Lung microvascular endothelial cell (primary cell): ENCODE measurements at places on chromosomes 4 and X. TPM values are rescaled to one million over a fixed set of nuclear protein-coding genes. Genes with fewer than 3 reads are reported as not detected.

GPRASP2 gene
- total RNA-seq: 9.8 and 10.9 TPM in 2 replicates

ZNF182 gene
- 2.0 and 3.8 TPM in 2 replicates for total RNA-seq

SERTM2 gene
- total RNA-seq: not detected in 2 replicates

FAM241A gene
- total RNA-seq: 6.8 and 8.1 TPM in 2 replicates

MAGIX gene
- 0.60 and 0.65 TPM in 2 replicates for total RNA-seq

GRCh38 chr4:174358410-174358809 is 74.7 kb downstream of the CEP44 start:
- no peak for DNase-seq

GRCh38 chr4:13544606-13545393 is 492 bp upstream of the NKX3-2 start:
- peak; percentile 80 for DNase-seq

DNA sequence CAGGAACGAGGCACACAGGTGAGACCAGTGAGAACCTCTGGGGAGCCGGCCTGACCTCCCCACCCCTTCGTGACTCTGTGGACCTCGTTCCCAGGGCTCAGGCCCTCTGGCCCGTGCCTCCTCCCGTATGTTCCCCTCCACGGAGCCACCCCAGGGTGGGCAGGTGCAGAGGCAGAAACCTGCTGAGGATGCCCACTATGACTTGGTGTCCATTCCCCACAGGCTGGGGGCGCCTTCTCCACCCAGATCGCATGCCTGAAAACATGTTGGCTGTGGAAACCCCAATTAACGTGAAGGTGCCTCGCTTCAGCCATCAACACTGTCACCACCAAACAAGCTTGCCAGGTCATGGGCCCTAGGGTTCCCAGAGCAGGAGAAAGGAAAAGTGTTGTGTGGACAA is 27.0 kb downstream of the BLOC1S4 start:
- no peak for DNase-seq

DNA sequence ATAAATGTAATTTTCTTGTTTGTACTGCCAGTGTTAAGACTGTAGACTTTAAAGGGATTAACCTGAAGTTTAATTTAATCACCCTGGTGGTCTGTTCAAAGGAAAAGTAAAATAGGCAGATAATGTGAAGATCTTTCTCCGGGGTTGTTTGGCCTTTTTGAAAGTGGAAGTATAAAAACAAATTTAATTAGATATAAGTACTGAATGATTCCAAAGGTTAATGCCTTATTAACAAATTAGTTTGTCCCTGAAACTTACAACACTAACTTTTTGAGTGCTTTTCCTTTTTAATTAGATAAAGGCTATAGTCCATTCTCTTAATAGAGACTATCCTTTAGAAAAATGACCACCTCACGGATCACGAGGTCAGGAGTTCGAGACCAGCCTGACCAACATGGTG is 10.4 kb upstream of the PGAM4 start:
- DNase-seq: no peak

- no peak for DNase-seq
Observed at GRCh38 chr4:911871-912490, 20.1 kb downstream of the GAK start.

- no peak for DNase-seq
Observed at GRCh38 chr4:160580581-160580980, 1477.7 kb downstream of the RAPGEF2 start.

DNA sequence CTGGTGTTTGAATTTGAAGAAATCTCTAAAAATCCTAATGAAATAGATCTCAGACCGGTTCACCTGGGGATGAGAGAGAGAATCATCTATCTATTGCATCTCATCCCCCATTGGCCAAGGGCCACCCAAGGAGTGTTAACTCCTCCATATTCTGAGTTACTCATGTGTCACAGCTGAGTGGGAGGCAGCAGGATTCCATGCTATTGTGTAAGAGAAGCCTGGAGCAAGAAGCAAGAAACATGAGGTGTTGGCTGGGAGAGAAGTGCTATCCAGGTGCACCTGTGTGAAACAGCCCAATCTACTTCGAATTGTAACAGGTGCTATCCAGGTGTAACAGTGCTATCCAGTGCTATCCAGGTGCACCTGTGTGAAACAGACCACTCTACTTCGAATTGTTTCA is 150.3 kb upstream of the MAOA start:
- DNase-seq: no peak

- DNase-seq: no peak
Observed at GRCh38 chr4:102751941-102752340, 8.8 kb downstream of the MANBA start.

- DNase-seq: peak; percentile 8
Observed at GRCh38 chrX:55908661-55909212, 191.2 kb downstream of the RRAGB start.

DNA sequence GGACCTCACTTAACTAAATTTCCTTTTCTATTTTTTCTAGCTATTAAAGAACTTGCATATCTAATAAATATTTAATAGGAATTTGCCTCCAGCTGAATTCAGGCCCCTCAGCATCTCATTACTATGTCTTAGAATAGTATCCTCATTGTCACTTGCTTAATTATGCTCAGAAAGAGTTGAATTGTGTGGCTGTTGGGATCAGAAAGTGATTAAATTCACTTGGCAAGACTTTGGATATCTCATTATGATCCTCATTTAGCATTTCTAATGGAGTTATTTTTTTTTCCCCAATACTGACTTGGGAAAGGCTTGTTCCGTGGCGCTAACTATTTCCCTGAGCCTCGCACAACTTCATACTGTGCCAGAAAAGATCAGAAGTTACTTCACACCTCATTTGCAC is 158.8 kb downstream of the IDS start:
- DNase-seq: no peak

DNA sequence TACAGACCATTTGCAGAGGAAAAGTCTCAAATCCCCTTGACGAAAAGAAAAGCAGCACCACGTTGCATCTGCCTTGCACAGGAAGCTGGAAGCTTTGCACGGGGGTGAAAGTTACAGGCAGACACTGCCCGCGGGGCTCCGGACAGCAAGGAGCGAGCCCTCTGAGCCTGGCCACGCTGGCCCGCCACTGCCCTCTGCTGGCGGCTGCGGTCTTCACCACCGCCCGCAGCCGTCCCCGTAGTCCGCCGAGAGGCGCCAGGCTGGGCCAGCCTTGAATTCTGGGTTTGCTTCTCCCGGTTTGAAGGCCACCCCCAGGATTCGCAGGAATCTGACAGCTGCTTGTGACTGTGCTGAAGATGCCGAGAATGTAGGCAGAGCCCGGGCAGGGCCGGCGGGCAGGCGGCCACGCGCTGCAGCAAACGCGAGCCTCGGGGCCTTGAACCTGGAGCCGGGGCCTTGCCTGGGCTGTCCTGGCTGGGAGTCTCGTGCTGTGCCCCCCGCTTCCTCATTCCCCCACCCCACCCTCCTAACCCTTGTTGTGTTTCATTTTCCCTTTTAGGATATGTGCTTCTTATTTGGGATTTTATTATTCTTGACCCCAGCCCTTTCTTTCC is 49.2 kb downstream of the ENPP6 start:
- peak; percentile 59 for DNase-seq
